ENCODE measurements at places on chromosomes 5 and 9.

GRCh38 chr9:34197756-34198711 is 19.2 kb downstream of the UBAP1 start:
- DNase-seq, result no peak

DNA sequence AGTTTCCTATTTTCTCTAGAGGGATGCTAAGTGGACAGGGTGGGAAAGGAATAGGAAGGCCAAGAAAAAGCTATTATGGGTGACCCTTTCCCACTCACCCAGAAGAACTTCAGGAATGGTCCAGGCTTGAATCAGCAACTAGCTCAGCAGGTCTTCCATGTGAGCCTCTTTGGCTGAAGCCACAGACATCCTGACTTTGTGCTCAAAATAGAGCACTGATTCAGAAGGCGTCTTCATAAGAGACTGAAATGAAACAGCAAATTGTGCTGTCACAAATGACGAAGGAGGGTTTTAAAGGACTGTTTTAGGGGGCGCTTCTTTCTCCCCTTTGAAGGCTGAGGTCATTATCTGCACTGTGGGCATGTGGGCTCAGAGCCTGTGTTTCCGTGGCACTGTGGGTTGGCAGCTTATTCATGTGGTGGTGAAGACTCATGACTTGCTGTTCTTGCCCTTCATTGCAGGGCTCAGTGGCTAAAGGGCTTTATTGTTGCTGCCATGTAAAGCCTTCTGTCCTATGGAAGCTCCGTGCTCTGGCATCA is 65.8 kb upstream of the NFIL3 start:
- no peak for DNase-seq

- no peak for DNase-seq
These were observed 384.6 kb upstream of the KLF4 start for GRCh38 chr9:107874137-107874536.

DNA sequence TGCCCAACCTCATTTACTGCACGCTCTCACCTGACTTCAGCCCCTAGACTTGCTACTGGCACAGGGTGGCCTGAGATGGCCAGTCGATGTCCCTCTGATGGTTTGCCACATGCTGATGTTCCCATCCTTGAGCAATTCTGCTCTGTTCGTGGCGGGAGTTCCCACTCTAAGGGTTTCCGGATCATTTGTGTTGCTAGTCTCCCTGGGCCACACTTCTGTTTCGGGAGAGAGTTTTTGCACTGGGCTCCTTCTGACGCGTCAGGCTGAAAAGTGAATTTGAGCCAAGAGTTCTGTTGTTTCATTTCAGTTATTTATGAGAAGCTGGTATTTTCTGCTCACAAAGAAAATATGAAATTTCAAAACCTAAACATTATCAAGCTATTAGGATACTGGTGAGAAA is 597.7 kb downstream of the BNC2 start:
- DNase-seq, result no peak

GRCh38 chr9:79242489-79242888 is 329.3 kb upstream of the TLE4 start:
- no peak for DNase-seq

DNA sequence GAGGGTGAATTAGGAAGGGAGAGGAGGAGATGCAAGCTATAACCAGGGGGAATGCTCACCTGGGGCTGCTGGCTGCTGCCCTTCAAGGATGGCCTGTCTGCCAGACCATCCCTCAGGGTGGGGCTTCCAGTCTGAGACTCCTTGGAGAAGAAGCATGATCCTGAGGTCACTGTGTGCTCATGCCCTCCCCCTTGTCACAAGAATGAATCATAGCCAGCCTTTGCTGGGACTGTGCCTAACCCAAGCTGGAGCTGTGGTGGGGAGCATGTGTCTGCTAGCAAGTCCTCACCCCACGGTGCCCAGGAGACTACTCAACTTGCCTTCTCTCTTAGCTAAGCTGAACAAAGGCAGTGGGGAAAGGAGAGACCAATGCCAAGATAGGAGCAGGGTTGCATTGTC is 463.6 kb downstream of the SPOCK1 start:
- DNase-seq, result no peak

- DNase-seq, result no peak
These were observed 158.6 kb upstream of the DMRT1 start for GRCh38 chr9:682633-683508.

DNA sequence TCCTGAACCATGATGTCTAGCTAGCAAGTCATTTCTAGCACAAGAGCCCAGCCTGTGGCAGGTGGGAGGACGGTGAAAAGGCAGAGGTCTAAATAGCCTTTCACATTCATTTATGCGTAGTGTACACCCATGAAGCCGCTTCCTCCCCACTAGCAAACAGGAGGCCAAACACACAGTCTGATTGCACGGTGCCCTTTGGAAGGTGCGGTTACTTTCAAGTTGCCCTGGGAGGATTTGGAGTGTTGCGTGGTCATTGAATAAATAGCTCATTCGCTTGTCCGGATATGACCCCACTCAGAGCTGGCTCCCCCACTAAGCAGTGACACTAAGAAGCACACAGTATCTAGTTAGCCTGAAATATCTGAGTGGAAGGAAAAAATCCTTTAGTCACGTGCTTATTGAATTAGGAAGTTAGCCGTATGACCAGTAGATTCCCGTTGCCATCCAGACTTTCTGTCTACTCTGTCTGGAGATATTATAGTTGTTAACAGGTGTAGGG is 664 bp upstream of the ARSB start:
- DNase-seq, result no peak

- DNase-seq, result no peak
These were observed 4.5 kb upstream of the HSDL2 start for GRCh38 chr9:112375361-112375760.

- no peak for DNase-seq
These were observed 26.7 kb downstream of the CLTA start for GRCh38 chr9:36217256-36217968.

- DNase-seq, result no peak
These were observed 14.3 kb downstream of the MOCS2 start for GRCh38 chr5:53095217-53095616.

DNA sequence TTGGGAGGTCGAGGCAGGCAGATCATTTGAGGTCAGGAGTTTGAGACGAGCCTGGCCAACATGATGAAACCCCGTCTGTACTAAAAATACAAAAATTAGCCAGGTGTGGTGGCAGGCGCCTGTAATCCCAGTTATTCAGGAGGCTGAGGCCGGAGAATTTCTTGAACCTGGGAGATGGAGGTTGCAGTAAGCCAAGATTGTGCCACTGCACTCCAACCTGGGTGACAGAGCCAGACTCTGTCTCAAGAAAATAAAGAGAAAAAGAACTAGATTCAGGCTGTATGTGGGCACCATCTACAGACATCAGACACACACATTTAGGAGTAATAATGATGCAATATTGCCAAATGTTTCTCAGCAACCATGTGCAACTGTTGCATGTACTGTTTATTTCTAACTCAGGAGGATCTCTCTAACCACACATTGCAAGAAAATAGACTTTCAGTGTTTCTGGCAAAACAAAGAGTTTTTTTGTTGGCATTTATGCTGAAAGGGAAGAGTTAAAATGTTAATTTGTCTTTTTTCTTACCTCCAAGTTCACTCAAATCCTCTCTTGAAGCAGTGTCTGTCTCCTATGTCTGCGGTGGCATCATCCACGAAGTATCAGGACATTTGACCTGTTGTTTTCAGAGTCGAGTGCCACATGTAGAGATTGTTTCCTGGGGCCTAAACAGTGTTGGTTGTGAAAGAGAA is 5.1 kb upstream of the ORM1 start:
- peak; percentile 1 for DNase-seq
